ENCODE measurements at places on chromosomes 2 and 18.

DNA sequence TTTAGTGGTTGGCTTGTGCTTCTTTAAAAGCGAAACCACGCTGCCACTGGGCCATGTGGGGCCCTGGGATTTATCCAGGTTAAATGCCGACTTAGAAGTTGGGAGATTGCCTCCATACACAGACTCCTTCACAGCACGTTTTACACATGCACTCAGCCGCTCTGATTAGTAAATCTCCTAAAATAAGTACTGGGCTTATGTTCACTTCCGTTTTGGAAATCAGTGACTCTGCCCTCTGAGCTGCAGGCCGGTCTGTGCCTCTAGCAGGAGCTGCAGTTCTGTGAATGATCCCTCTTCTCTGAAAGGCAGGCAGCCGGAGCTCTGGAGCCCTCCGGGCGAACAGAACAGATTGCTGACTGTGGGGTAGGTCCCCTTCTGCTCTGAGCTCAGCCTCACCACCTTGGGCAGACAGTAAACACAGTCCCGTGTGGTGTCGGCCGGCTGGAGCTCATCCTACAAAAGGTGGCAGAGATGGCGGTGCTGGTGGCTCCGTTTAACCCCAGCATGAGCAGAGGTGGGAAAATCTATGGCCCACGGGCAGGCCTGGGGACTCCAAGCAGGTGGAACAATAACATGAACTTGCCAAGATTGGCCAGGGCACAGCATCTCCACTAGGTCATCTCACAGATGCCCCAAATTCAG, 9.8 kb upstream of the RAB17 start:
- DNase-seq: no peak

GRCh38 chr2:229088966-229089700, 182.0 kb downstream of the PID1 start:
- DNase-seq: no peak

DNA sequence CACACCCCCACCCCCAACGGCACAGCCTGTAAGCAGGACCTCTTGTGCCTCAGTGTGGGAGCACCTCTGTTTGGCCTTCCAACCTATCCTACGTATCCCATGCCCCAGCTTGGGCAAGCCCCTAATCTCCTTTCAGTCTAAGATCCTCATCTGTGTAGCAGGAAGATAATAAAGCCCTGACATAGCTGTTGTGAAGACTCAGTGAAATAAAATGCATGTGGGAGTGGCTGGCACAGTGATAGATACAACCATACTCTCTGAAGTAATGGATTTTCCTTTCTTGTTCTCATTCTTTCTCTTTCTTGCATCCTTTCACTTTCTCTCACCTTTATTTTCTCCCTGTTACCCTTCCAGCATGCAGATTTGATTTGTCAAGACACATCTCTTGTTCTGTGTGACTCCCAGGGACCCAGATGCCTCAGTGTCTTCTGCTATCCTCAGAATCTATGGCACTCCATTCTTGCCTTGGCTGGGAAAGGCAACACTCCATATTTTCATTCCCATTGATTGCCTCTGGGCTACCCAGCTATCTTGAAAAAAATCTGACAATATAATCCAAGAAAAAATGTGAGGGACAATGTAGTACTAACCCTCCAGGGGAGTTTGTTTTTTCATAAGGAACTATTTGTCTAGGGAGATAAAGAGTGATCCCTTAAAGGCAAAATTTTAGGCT, 207.2 kb upstream of the SETBP1 start:
- DNase-seq: no peak

GRCh38 chr2:184270660-184271059, 327.7 kb upstream of the ZNF804A start:
- no peak for DNase-seq

GRCh38 chr18:9401176-9401575, 66.6 kb downstream of the TWSG1 start:
- DNase-seq: no peak

DNA sequence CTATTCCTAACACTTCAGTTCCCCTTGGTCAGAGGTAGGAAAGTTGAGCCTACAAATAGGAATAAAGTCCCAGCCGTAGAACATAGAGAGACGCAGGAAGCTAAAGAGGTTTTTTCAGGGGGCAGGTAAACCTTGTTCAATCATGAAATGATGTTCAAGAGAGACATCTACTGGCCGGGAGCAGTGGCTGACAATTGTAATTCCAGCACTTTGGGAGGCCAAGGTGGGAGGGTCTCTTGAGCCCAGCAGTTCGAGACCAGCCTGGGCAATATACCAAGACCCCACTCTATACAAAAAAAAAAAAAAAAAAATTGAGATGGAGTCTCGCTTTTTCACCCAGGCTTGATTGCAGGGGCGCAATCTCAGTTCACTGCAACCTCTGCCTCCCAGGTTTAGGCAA, 66.7 kb upstream of the DNAJC10 start:
- DNase-seq: no peak

GRCh38 chr2:114076961-114077360, 187.1 kb downstream of the ACTR3 start:
- no peak for DNase-seq

GRCh38 chr2:28117104-28117596, 226.6 kb downstream of the BABAM2 start:
- DNase-seq: no peak

DNA sequence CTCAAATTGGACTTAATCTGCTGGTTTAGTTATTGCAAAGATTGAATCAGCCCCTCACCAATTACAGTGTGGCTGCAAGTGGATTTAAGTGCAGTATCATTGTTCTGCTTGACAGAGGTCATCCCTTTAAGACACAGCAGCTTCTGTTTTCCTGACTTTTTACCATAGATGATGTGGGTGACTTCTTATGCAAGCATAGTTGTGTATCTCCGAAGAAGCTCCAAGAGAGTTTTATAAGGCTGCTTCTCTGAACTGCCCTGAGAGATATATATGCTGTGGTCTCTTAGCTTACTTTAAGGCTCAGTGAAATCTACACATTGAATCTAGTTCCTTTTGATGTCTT, 3.5 kb downstream of the TRIB2 start:
- no peak for DNase-seq

GRCh38 chr2:238240757-238241711, 1.2 kb upstream of the HES6 start:
- DNase-seq: no peak

DNA sequence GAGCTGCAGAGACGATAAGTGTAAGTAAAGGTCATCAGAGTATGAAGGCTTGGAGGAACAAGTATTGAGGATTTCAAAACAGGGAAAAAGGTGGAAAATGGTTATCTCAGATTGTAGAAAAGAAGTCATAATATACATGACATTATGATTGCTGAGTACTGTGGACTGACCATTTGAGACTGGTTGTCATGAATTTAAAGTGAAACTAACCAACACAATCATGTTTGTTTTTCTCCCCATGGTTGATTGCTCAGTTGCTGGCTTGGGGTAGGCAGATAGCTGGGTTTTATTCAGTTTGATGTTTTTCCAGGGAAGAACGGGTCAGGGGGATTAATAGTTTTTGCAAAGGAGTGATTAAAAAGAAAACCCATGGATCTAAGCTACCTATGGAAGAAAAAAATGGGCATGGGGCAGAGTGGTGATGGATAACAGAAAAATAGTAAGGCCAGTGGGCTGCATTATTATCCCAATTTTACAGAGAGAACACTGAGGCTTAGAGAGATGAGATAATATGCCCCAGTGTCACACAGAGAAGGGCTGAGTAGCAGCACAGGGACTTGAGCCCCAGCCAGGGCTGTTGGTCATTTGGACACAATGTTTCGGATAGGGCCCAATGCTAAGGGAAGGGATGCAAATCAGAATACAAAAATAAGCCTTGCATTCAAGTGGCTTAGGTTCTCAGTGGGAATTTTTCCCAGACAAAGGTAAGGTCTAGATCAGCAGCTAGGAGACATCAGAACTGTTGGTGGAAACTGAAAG, 885.7 kb downstream of the DCC start:
- no peak for DNase-seq

DNA sequence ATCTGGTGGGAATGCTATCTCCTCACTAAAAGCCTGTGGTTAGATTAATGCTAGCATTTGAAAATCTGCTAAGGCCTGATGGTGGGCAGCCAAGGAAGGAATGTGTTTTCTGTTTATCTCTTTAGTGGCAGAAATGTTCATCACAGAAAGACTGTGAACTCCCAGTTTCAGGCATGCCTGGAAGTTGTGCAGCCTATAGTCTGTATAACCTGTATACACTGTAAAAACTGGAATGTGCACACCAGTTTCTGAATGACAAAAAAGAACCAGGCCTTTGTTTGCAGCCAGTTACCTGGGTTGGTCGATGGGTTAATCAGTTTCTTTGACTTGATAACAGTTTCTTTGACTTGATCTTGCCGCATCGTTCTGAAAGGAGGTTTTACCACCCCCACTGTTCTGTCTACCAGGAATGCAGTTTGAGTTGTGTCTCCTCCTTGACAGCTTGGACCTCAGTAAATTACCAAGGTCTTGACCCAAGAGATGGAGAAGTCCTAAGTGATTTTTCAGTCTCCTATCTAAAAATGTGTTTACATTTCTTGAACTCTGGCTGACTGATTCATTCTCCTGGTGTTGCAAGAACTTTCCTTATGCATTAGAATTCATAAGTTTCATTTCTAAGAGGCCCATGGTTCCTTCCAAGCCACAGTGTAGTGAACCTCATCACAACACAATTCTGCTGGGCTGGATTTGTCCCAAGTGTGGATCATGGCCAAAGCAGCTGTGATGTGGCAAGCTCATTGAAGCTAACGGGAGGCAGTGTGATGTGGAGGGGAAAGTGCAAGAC, 62.2 kb downstream of the KIAA2012 start:
- no peak for DNase-seq

DNA sequence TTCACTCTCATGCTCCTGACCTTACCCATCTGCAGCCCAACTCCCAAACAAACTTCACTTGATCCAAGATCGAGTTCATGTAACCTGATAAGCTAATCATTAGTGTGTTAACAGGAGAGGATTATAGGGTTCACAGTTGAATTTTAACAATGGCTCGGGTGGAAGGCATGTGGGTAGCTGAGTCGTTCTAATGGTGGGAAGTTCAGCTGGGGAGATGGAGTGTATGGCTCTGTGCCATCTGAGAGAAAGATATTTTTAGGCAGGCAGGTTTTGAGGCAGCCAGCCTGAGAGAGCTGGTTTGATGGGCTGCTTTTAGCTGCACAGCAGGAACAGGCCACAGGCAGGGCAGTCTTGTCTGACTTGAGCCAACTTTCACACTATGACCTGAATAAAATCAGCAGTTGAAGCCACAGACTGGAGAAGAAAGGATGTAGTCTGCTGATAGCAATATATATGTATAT, 17.7 kb upstream of the NFE2L2 start:
- no peak for DNase-seq

- DNase-seq: no peak
Observed at GRCh38 chr2:140643761-140644187, 1487.0 kb downstream of the LRP1B start.

- no peak for DNase-seq
Observed at GRCh38 chr18:13471971-13472628, 253.5 kb downstream of the LDLRAD4 start.

DNA sequence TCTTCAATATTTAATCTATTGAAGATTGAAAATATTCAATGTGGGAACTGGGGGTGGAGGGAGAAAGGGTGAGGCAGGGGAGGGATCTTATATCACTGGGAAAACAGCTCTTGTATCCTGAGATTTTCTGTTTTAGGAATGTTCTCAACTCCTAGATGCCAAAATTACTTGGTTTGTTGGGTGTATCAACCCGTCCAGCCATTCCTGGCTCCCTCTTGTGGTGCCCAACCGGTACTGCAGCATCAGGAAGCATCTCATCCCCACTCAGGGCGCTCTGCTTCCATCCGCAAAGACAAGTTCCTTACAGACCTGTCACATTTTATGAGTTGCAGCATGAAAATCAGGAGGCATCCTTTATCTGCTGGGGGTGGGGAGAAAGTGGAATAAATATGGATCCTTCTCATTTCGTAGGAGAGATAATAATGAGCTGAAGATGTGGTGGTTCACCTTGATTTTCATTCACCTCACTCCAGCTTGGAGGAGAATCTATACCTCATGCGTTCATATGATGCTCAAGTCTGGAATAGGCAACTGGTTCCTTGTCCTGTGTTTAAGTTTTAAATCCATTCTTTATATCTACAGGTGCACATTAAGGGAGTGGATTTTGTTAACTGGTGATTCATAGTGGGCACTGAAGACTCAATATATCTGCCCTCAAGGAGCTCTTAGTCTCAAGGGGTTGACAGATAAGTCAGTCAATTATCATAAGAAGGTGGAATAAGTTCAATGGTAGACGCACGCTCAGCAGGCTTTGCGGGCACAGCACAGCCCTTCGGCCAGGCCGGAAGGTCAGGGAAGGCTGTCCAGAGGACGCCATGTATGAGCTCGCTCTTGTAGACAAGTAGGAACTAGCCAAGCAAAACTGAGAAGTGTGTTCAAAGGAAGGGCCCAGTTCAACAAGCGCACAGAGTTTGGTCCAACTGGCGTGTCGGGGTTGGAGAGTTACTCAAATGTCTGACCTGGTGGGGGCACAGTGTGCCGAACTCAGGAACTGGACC, 127.3 kb downstream of the RNF144A start:
- DNase-seq: peak; percentile 72

- no peak for DNase-seq
Observed at GRCh38 chr2:139260052-139260430, 479.9 kb upstream of the NXPH2 start.

- no peak for DNase-seq
Observed at GRCh38 chr2:16653799-16654198, 11.8 kb downstream of the CYRIA start.

DNA sequence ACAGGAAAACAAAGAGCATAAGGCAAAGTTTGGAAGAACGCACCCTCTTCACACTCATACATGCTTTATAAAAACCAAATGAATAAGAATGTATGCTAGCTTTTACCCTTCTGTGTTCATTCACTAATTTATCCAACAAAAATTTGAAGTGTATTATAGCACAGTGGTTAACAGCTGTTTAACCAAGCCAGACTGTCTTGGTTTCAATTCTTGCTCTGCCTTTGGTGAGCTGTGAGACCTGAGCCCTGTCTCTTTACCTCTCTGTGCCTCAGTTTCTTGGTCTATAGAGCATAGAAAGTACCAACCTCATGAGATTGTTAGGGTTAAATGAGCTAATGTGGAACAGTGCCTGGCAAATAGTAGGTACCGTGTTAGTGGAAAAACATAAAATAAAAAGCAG, 104.5 kb upstream of the TTC39C start:
- no peak for DNase-seq

GRCh38 chr2:177547122-177547521, 154.5 kb downstream of the AGPS start:
- no peak for DNase-seq

DNA sequence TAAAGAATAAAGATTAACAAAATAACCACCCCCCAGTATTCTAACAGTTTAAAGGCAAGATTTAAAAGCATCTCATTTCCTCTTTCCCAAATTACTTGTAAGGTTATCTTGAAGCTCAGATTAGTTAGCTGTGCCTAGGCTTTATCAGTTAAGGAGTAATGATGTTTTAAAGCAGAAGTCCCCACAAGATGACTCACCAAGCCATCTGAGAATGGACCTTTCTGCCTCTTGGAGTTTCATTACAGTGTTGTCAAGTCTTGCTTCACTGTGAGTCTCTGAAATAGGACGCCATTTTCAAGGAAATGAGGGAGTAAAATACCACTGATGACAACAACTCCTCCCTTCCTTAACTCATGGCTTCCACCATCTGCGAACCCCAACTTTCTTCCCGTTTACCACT, 35.9 kb downstream of the ZNF385B start:
- DNase-seq: no peak

GRCh38 chr2:84912984-84913383, 7.5 kb downstream of the TMSB10 start:
- DNase-seq: no peak
